ENCODE measurements at places on chromosomes 1 and 21.

DNA sequence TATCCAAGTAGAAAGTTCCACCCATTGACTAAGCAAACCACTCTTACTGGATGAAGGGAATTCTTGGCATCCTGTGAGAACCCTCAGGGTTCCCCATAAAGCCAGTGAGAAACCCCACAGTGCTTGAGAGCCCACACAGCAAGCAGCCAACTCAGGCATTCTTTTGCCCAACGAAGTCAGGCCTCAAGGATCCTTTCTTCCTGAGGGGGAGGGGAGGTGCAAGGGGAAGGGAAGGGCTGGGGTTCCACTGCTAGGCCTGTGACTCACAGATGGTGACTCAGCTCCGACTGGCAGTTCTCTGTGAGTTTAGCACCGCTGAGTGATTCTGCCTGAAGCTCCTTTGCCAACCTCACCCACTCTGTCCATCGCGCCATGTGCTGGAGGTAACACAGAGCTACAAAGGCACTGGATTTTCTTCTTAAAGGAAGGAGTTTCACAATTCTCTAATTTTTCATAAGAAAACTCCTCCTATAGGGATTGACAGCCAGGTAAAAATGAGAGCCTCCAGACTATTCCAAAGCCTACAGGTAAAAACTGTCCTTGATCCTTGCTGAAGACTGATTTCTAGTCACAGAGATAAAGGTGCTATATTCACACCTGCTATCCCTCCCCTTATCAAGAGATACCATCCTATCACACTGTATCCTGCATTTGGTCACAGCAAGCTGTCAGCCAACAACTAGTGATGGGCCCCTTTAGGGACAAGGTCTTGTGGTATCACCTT lies 4.8 kb downstream of the ENO1 start:
- DNase-seq: peak; percentile 49

GRCh38 chr21:42423685-42424084 lies 20.0 kb downstream of the UBASH3A start:
- DNase-seq: no peak

GRCh38 chr1:23578997-23579363 lies 19.7 kb upstream of the ID3 start:
- no peak for DNase-seq

- DNase-seq: peak; percentile 67
Observed at GRCh38 chr1:234608911-234609690, 877 bp downstream of the IRF2BP2 start.

DNA sequence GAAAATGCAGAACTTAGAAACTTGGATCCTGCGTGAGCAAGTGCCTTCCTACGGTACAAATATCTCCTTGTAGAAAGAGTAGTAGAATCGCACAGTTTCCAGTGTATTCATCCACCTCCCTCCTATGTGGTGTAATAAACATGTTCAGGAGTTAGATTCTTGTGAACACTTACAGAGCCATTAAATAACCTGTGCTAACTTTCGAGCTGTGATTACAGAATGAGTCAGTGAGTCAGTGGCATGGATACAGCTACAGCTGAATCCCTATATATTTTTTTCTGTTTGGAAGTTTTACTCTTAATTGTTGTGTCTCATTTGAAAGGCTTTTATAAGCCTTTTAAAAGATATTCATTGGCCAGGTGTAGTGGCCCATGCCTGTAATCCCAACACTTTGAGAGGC lies 148.7 kb downstream of the EDEM3 start:
- no peak for DNase-seq

- DNase-seq: no peak
Observed at GRCh38 chr1:21668232-21668950, 766 bp downstream of the RAP1GAP start.

All from T follicular helper cell (primary cell).